Esophagus squamous epithelium (tissue), 5 donors: ENCODE measurements at places on chromosomes 3 and 15.

DNA sequence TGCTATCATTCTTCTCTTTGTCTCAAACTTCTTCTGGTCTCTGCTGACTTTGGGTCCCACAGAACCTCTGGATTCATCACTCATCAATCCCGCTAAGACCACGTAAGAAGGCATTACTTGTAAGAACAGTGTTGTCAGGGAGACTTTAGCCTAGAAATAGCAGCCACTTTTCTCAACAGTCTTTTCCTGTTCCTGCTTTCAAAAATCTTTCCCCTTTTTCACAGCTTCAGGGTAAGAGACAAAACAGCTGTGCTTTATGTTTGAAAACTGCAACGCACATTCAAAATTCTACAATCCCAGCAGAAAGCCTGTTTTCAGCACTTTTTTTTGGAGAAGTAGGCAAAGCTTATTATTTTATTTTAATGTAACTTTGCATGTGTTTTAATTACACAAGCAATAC lies 42.0 kb upstream of the FAM98B start:
- no peak for DNase-seq

DNA sequence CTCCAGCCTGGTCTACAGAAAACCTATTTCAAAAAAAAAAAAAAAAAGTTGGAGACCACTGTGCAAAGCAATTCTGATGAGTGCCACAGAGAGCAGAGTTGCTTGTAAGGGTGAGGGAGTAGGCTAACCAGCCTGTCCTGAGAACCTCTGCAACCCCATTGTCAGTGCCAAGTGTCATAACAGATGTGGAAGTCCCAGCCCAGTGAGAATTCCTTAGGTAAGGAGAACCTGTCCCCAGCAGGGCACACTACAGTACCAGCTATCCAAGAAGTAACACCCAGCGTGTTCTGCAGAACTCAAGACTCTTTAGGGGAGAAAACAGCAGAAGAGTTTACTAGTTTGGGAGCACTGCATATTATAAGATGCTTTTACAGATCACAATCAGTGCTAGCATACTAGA lies 156.3 kb downstream of the LIPC start:
- DNase-seq: no peak

DNA sequence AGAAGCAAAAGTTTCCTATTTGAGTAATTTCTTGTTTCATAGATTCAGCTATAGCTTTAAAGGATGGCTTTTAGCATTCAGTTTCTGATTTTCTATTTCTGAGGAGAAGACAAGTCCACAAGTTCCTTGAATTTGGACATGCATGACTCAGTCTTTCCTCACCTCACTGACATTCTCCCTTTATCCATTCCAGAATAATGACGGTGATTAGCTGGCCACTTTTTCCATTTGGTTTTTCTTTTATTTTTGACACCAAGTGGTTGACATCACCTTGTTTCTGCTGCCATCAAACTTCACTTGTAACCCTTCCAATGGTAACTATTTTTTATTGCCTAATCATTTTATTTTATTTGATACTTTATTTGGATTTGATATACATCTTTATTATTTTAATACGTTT lies 404.4 kb upstream of the KCNMB2 start:
- no peak for DNase-seq

DNA sequence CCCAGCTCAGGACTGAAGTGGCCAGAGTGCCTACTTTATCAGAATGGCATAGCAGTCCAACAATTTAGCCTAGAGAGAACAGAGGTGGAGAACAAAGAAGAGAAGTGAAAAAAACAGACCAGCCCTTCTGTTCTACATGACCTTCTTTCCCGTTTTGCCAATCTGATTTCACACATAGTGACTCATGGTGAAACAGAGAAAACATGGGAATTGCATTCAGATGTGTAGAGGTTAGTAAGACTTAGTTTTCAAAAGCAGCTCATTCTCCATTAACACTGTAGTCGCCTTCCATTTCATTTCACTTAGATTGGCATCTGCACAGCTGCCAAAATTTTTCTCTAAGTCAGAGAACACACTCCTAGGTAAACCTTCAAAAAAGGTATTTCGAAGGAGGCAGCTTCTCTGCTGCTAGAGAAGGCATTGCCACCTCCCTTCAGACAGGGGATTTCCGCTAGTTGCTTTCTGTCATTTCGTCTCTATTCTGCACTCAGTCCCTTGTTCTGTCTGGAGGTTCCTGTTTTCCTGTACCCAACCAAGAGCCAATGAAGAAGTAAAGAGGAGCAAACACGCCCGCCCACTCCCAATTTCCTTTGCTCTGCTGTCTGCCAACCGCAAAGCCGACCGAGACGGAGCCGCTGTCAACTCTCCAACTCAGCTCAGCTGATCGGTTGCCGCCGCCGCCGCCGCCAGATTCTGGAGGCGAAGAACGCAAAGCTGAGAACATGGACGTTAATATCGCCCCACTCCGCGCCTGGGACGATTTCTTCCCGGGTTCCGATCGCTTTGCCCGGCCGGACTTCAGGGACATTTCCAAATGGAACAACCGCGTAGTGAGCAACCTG lies at the start of gene ARL6IP5:
ARL6IP5 (plus strand) TSS at position 612 of the 842 bp plus-strand sequence; CDS start at position 723, 111 bp downstream.
- peak; percentile 72 for DNase-seq
